ENCODE measurements at places on chromosomes 6 and 20. TPM values are rescaled to one million over a fixed set of nuclear protein-coding genes. Genes with fewer than 3 reads are reported as not detected.

The CLVS2 gene
- polyA plus RNA-seq: not detected

DNA sequence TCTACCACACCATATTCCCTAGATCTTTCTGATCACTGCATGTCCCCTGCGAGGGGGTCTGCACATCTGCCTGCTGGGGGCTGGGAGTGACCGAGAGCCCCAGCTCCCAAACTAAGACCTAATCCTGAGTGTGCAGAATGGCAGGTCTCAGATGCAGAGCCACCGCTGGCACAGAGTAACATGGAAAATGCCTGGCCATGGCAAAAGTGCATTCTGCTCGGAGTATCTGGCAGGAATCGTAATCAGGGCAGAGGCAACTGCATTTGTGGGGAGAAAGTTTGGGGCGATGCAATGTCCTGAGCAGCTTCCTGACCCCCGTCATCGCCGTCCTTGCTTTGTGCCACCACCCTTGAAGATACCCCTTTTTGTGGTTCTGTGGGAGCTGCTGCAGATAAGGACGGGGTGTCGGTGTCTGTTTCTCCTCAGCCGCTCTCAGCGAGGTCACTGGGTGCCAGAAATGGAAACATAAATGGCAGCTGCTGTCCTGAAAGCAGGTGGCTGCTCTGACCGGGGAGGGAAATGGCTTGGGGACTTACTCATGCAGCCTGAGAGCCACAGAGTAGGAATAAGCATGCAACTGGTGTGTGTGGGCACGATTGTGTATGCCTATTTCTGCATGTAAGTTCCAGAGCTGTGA is 157.9 kb downstream of the LY86 start:
- no peak overlapping the region for H3K4me3 ChIP-seq
- H3K36me3 ChIP-seq: no peaks in the 10 kb centered on the region
- H3K4me1 ChIP-seq: peaks cover 7% of the 10 kb centered on the region
- no peaks in the 10 kb centered on the region for H3K27me3 ChIP-seq
- no peak for DNase-seq

The MAS1 gene
- not detected for polyA plus RNA-seq

The TRIM40 gene
- not detected for polyA plus RNA-seq

The ELOVL4 gene
- 7.4 TPM for polyA plus RNA-seq

DNA sequence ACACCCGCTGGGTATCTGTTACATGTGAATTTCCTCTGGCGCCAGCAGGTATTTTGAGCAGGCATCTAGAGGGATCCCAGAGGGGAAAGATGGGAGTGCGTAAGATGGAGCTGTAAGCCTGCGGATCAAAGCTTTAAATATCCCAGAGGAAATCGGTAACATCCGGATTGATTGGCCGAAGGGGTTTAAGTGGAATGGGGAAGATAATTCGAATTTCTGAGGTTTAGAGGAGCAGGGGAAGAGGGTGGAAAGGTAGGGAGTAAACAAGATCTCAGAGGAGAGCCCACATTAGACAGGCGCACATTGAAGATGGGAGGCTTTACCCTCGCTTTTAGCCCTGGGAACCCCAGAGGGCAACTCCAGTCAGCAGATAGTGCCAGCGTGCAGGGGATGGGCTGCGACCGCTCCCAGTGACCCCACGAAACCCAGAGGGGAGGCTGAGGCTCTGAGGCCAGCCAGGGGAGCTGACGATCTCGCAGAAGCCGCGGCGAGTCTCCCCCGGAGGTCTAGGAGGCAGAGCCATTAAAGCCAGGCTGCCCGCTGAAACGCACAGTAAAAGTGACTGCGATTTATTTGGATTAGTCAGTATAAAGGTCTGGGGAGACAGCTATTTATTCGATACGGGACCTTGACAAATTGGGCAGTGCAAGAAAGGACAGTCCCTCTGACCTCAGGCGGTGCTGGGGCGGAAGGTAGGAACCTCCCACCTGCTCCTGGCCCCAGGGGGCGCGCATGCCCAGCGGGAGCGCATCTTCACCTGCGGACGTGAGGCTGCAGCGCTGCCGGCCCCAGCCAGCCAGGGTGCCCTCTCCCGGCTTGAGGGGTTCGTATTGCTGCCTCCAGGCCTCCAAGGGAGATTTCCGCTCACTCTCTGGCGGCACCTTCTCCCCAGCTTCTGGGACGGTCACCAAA is 34.3 kb upstream of the TCF21 start:
- H3K4me1 ChIP-seq: no peaks in the 10 kb centered on the region
- peaks cover 25% of the 10 kb centered on the region for H3K27me3 ChIP-seq
- no peak overlapping the region for H3K4me3 ChIP-seq
- no peaks in the 10 kb centered on the region for H3K36me3 ChIP-seq
- no peak overlapping the region for H3K27ac ChIP-seq

The HRH3 gene
- polyA plus RNA-seq: not detected

The UBD gene
- not detected for polyA plus RNA-seq

GRCh38 chr20:3164043-3164762 is 4.5 kb upstream of the FASTKD5 start:
- H3K27me3 ChIP-seq: peaks cover 7% of the 10 kb centered on the region
- peaks cover 7% of the 10 kb centered on the region for H3K4me1 ChIP-seq
- no peak overlapping the region for H3K27ac ChIP-seq
- H3K36me3 ChIP-seq: no peaks in the 10 kb centered on the region
- no peak overlapping the region for H3K4me3 ChIP-seq
- DNase-seq: no peak

DNA sequence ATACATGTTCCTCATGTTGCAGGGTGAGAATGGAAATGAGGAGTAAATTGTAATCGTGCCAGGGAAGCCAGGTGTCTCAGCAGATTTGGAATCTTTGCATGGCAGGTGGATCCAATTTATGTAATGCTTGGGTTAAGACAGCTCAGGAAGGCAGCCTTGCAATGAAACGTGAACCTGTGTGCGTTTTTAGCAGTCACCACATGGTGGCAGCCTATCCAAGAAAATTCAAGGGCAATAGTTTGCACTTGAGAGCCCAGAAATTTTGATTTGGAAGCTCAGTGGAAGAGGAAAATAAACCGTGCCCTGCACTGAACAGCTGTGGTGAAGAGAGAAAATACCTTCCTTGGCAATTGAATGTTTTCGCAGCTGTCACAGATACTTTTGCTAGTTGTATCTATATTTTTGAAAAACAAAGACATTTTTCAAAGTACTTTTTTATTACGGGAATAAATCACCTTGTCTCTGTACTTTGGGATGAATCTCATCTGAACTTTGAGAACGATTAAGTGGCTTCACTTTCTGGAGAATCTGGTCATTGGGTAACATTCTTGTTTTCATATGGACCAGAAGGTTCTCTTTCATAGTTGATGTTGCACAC is 26.5 kb downstream of the MTHFD1L start:
- H3K4me1 ChIP-seq: peaks cover 17% of the 10 kb centered on the region
- H3K27me3 ChIP-seq: no peaks in the 10 kb centered on the region
- H3K36me3 ChIP-seq: no peaks in the 10 kb centered on the region

The BANF2 gene
- not detected for polyA plus RNA-seq

DNA sequence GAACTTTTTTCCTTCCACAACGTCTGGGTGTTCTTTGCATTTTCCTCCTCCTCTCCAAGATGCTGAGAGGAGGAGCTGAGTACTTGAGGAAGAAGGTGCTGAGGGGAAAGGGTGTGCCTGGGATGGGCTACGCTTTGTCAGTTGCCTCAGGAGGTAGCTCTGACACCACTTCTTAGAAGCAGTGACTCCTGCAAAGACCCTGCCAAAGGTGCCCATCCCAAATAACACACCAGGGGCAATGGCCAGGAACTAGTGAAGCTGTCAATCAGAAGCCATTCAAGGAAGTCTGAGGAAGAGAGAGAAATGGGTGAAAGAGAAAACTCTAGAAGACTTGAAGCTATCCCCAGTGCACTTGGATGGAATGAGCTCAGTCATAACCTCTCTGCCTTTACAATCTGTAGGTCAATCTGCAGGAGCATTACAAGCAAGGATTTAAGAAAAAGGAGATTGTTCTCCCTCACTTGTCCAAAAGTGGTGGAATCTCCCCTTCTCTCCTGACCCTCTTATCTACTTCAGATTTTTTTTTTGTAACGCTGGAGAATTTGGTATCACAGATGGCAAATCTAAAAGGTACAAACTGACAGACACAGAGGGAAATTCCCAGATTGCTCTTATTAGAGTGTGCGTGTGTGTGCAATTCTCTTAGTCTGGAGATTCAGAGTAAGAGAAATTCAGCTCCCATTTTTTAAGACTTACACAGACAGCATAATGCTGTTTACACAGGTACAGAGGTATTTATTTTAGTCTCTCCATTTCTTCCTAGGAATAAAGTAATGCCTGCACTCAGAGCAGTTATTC is 242.6 kb downstream of the GMPR start:
- no peak for DNase-seq
- peaks cover 73% of the 10 kb centered on the region for H3K4me1 ChIP-seq
- no peaks in the 10 kb centered on the region for H3K27me3 ChIP-seq
- no peaks in the 10 kb centered on the region for H3K36me3 ChIP-seq

DNA sequence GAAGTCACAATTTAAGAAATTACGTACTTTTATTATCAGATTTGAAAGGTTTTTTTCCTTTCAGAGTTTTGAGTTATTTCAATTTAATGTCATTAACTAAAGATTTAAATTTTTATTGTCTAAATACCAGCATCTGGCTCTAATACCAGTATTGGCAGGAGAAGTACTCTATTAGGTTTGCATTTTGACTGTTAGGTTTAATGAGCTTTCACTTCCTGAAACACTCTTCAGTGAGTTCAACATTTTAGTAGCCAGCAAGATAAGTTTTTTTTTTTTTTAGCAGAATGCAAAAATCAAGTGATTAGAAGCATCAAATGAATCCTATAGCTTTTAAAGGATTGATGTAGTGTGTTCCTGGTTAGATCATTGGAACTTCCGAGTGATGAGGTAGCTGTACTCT is 34.0 kb upstream of the SCGN start:
- H3K4me3 ChIP-seq: no peak overlapping the region
- H3K4me1 ChIP-seq: no peaks in the 10 kb centered on the region
- H3K36me3 ChIP-seq: no peaks in the 10 kb centered on the region
- DNase-seq: no peak

DNA sequence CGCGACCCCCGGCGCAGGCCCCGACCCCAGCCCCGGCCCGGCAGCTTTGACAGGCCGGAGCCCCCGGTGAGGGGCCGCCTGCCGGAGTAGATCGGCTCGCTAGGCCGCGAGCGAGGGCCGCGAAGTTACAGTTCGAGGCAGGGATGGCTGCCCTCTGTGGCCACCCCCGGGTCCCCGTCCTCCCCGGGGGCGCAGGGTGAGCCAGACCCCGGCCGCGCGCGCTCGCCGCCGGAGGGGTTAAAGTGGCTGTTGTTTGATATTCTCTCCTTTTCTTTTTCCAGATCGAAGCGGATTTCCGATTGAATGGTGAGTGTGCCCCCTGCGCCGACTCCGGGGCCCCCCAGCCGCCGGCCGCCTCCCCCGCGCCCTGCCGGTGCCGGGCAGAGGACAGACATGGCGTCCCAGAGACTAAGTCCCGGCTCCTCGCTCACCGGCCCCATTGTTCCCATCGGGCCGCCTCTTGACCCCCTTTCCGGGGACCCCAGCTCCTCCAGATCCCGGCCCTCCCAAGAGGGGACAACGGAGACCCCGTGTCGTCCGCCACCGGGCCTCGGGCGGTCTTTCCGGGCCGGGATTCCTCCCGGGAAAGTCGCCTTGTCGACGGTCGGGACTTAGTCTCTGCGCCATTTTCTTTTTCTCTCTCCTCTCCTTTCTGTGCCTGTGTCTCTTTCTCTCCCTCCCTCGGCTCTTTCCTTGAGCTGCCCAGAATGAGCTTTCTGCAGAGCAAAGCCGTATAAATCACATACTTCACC is 704 bp downstream of the TOP1 start:
- H3K4me3 ChIP-seq: peak overlapping the region; percentile 25
- H3K27ac ChIP-seq: peak overlapping the region; percentile 97

DNA sequence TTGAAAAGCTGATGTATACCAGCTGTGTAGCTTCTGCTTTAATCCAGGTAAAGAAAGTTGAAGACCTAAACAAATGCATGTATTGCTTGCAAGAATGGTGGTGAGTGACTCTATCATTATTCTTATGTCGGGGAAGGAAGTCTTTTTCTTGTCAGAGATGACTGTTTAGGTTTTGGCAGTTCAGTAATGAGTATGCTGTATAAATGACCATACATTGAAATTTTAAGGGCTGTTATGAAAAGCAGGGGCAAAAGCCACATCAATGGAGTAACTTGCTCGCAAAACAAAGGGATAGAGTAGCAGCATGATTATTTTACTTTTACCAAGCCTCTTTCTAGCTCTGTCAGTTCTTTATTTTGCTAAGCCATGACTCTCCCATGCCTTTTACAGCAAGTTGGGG is 55.9 kb upstream of the NUP153 start:
- no peak for DNase-seq
- H3K4me3 ChIP-seq: no peak overlapping the region
- no peaks in the 10 kb centered on the region for H3K4me1 ChIP-seq

DNA sequence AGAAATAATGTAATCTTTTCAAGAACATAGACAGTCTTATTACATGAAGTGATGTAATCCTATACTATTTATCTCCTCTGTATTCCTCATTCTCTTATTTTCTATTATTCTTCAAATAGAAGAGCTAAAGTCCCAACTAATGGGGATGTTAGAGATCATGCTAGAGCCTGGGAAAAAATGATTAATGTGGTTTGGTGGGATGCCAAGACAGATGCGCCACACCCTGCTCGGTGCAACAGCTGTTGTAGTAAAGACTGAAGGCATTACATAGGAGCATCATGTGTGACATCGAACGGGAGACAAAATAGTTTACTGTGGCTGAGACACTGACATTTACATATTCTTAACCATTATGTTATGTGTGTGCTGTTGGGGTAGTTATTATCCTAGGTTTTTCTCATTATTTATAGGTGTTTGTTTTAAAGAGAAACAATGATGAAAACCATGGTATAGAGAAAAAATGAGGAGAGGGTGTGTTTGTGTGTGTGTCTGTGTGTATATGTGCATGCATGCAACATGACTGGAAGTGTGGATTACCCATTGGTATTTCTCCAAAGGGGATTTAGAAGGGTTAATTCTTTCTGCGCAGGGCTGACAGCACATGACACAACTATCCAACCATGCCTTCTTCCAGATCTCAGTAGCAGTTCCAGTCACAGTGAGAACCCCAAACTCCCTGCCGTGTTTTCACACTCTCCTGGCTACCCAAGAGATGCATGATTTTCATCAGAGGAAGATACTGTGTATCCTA is 155.3 kb downstream of the EYA4 start:
- H3K27ac ChIP-seq: no peak overlapping the region
- no peaks in the 10 kb centered on the region for H3K36me3 ChIP-seq
- no peaks in the 10 kb centered on the region for H3K4me1 ChIP-seq
- H3K4me3 ChIP-seq: no peak overlapping the region
- no peaks in the 10 kb centered on the region for H3K27me3 ChIP-seq

The HLA-DPA1 gene
- polyA plus RNA-seq: 41.6 TPM

The GRIK2 gene
- polyA plus RNA-seq: not detected

Data from CD4-positive, alpha-beta memory T cell (primary cell).